ENCODE measurements at places on chromosomes 3 and 15.

- DNase-seq, result no peak
Measured at GRCh38 chr3:21801631-21802030, 50.6 kb upstream of the ZNF385D start.

- DNase-seq, result no peak
Measured at GRCh38 chr3:156507285-156507684, 47.6 kb downstream of the SSR3 start.

DNA sequence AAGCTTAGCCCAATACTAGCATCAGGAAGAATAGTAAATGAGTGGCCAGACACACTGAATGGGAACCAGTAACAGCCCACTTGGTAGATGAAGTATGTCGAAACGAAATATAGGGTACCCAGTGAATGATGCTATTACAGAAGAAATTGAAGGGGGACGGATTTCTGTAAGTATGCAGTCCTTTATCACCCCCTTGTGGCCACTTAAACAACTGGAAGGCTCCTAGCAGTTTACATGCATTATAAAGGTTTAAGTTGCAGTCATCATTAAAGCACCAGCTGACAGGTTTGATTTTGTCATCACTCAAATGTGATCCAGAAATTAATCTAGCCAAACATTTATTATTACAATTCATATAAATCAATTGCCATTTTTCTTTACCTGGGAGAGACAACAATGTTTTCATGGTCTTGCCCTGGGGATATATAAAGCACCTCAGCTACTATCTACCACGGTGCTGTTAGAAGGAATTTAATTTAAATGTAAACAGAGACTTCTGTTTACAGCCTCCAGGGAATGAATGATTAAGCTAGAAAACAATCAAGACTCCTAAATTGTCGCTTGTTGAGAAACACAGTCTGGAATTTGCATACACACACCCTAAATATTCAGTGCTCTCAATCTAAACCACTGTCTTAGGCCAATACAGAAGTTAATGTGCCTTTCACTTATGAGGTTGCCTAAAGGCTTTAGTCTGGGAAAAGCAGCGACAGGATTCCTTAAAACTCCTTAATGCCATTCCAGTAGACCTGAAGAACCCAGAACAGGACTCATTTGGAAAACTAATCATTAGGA, 7.8 kb downstream of the EIF1B start:
- no peak for DNase-seq

- no peak for DNase-seq
Measured at GRCh38 chr15:29835301-29835700, 13.0 kb upstream of the TJP1 start.

DNA sequence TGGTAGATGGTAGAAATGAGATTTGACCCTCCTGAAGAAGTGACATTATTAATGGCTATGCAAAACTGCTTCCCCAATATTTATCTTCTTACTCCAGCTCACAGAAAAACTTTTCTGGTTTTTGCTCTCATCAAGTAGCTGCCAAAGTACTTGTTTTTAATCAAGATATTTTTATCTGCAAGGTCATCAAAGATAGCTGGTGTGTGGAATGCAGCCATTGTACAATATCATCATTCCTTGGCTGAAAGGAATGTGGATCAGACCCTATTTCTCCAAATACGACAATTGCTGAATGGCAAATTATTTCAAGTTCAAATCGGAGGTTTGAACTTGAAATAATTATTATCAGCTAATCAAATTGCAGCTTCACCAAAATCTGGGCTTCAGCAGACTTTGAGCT, 126.9 kb upstream of the SLC7A14 start:
- DNase-seq, result no peak

DNA sequence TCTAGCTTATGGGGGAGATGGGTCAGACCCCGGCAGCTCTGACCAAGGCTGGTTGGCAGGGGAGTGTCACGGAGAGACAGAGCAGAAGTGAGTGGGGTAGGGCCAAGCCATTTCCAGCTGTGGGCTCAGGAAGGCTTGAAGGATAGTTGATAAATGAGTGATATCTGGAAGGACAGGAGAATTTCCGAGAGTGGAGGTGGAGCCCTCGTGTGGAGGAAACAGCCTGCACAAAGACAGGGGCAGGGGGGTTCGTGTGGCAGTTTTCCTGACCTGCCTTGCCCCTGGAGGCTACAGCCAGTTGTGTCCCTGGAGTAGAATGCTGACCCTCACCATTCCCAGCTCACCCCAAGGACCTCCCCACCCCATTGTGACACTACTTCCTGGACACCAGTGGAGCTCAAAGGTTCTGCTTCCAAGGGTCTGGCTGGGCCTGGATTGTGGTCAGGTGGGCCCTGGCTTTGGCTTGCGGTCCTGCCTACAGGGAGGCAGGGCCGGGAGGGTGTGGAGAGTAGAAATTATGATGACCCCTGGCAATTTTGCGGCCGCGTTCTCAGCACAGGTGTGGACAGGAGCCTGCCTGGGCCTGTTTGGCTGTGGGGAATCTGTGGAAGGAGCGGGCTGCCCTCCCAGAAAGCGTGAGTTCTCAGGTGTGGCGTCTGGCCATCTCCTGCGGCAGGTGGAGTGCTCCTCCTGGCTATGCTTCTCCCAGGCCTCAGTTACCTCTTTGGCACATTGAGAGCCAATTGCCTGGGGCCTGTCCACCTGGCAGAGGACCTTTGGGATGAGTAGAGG, at the start of gene SLC22A14:
TSS of gene SLC22A14 (plus strand) at position 400 of the 792 bp plus-strand sequence. CDS start 23,733 bp downstream, outside the sequence.
- no peak for DNase-seq

GRCh38 chr15:83018436-83018835, 7.0 kb upstream of the C15orf40 start:
- no peak for DNase-seq

DNA sequence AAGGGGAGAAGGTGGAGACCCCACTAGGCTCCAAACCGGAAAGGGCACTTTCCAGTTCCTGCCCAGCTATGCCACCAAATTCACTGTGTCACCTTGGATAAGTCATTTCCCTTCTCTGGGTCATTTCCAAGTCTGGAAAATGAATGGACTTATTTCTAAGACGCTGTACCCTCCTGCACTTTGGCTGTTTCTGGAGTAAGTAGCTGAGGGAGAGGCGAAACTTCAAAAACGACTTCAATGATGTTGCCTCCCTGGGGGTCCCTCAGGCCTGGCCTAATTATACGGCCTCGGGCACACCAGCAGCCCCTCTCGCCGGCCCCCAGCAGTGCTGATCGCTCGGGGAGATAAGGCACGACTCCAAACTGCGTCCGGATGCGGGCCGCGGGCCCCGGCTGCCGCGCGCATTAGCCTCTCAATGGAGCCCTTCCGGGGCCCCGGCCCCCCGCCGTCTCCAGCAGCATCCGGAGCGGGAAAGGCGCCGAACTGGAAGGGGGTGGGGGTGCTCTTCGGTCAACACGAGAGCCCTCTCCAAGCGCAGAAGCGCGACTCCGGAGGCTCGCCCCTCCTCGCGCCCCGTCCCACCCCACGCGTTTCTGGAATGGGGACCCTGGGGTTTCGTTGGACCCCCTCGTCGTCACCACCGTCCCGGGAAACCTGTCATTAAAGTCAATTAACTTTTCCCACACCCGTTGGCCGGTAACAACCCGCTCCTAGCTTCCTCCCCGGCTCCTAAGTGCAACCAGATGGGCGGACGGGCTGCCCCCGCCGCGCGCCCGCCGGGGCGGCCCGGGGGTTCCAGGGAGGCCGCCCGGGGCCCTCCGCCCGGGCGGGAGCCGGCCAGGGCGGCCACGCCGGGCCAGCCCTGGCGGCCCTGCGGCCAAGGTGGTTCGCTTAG, 4.8 kb downstream of the HES1 start:
- DNase-seq, result peak; percentile 50

DNA sequence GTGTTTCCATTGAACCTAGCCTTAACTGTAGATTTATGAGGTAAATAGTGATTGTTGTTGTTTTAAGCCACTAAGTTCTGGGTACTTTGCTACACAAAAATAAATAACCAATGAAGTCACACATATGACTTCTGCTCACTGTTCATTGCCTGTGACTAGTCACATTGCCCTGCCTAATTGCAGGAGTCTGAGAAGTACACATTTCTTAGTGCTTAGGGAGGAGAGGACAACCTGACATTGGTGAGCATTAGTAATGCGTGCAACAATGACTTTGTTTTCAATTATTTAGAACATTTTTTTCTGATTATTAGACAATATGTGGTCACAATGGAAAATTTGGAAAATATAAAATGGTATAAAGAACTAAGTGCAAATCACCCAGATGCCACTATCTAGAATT, 133.2 kb upstream of the DAZL start:
- DNase-seq, result no peak

GRCh38 chr3:71064956-71065763, 518.4 kb downstream of the FOXP1 start:
- peak; percentile 70 for DNase-seq

DNA sequence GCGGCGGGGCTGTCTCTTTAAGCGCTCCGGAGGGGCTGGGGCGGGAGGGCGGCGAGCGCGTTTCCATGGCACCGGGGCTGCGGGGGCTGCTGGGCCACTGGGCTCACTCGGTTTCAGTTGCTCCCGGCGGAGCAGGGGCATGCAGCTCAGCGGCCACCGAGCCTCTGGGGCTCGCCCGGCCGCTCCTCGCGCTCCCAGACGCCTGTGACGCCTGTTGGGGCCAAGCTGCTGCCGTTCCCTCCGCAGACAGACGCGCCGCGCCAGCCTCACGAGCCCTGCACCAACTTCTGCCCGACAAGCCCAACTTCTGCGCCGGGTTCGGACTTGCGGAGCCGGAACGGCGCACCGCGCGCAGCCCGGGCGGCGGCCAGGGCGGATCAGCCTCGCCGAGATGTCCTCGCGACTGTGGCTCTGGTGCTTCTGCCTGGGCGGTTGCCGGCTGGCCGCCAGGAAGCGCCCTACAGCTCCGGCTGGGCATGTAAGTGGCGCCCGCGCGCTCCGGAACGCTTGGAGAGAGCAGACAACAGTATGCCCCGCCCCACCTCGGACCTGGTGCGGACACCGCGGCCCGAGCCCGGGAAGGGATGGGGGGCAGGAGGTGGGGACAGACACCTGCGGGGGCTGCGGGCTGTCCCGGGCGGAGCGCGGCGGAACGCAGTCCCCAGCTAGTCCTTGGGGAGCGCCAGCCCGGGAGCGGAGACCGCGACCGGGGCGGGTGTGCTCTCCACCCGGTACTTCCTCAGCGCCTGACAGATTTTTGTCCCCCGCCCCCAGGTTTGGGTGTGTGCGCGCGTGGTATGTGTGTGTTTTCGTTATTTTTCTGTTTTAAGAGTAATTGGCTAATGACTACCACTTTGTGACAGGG, 154.1 kb upstream of the GOLIM4 start:
- DNase-seq, result peak; percentile 60

DNA sequence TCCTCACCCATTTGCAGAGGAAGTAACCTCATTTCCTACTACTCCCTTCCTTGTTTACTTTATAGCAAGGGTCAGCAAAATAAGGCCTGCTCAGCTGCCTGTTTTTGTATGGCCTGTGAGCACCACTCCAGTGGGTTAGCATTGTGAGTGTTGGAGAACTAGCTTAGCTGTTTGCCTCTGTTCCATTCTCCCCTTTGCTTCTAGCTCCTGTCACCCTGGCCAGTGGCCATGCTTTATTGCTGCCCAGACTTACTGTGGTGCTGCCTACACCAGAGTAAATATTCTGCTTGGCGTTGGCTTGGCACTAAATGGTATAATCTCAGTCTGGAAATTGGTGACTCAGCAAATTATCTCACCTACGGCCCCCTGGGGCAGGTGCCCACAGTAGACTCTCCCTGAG, 8.8 kb downstream of the PDCD6IP start:
- DNase-seq, result no peak

- no peak for DNase-seq
Measured at GRCh38 chr3:89227634-89228033, 120.2 kb downstream of the EPHA3 start.

GRCh38 chr3:180306691-180307090, 270.0 kb upstream of the PEX5L start:
- DNase-seq, result no peak
